ENCODE measurements at places on chromosomes 6 and 20.

- H3K27me3 ChIP-seq = no peaks in the 10 kb centered on the region
- DNase-seq = no peak
- peaks cover 21% of the 10 kb centered on the region for H3K4me1 ChIP-seq
- H3K27ac ChIP-seq = no peak overlapping the region
- H3K4me3 ChIP-seq = no peak overlapping the region
- peaks cover 12% of the 10 kb centered on the region for H3K36me3 ChIP-seq
Measured at GRCh38 chr6:12164508-12164770, 125.7 kb upstream of the EDN1 start.

DNA sequence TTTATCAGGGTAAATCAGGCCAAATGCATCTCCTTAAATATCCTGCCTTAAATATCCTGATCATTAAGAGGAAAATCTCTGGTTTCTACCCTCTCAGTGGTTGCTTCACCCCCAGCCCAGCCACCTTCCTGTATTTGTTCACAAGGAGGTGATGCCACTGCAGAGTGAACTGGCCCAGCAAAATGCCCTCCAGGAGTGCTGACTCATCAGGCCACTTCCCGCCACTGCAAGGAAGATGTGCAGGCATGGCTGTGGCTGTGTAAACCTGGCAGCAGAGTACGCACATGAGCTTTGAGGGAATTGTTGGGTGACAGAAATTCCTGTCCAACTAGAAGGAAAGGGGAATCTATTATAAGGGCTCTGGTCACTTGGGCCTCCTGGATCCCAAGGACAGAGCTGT is 13.8 kb downstream of the NQO2 start:
- H3K4me3 ChIP-seq = no peak overlapping the region
- no peak for DNase-seq
- H3K36me3 ChIP-seq = peaks cover 18% of the 10 kb centered on the region

GRCh38 chr6:140915103-140915502 is 1217.6 kb upstream of the GJE1 start:
- DNase-seq = no peak
- no peaks in the 10 kb centered on the region for H3K4me1 ChIP-seq
- H3K27ac ChIP-seq = no peak overlapping the region
- H3K4me3 ChIP-seq = no peak overlapping the region
- no peaks in the 10 kb centered on the region for H3K27me3 ChIP-seq

GRCh38 chr6:142700671-142701312 is 244.2 kb downstream of the HIVEP2 start:
- H3K4me1 ChIP-seq = no peaks in the 10 kb centered on the region
- H3K36me3 ChIP-seq = no peaks in the 10 kb centered on the region
- no peak overlapping the region for H3K4me3 ChIP-seq
- DNase-seq = no peak
- H3K27ac ChIP-seq = no peak overlapping the region
- no peaks in the 10 kb centered on the region for H3K27me3 ChIP-seq

DNA sequence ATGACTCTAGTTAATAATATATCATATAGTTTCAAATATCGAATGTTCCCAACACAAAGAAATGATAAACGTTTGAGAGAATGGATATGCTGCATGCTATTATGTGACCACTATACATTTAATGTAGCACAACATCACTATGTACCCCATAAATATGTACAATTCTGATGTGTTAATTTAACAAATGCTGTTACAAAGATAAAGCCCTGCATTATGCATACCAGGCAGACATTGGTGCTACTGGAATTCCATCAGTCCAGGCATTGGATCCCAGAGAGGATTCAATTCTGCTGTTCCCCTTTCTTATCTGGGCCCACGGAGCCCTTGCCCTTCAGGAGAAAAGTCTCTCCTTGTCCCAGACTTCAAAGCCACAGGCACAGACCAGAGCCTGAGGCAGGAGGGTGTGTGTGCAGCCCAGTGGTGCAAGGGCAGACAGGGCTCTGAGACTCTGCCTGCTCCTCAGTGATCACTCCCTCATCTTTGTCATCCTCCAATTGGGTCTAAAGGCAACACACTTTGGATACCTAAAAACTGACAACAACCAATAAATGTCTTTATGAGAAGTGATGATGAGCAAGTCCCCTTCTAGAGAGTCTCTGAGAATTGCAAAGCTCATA is 45.2 kb downstream of the PSMG4 start:
- no peak overlapping the region for H3K27ac ChIP-seq
- H3K36me3 ChIP-seq = no peaks in the 10 kb centered on the region
- no peak for DNase-seq
- H3K27me3 ChIP-seq = no peaks in the 10 kb centered on the region

GRCh38 chr6:40395066-40395697 is 192.0 kb downstream of the LRFN2 start:
- H3K36me3 ChIP-seq = no peaks in the 10 kb centered on the region
- no peak overlapping the region for H3K4me3 ChIP-seq
- H3K4me1 ChIP-seq = peaks cover 17% of the 10 kb centered on the region
- no peak for DNase-seq

DNA sequence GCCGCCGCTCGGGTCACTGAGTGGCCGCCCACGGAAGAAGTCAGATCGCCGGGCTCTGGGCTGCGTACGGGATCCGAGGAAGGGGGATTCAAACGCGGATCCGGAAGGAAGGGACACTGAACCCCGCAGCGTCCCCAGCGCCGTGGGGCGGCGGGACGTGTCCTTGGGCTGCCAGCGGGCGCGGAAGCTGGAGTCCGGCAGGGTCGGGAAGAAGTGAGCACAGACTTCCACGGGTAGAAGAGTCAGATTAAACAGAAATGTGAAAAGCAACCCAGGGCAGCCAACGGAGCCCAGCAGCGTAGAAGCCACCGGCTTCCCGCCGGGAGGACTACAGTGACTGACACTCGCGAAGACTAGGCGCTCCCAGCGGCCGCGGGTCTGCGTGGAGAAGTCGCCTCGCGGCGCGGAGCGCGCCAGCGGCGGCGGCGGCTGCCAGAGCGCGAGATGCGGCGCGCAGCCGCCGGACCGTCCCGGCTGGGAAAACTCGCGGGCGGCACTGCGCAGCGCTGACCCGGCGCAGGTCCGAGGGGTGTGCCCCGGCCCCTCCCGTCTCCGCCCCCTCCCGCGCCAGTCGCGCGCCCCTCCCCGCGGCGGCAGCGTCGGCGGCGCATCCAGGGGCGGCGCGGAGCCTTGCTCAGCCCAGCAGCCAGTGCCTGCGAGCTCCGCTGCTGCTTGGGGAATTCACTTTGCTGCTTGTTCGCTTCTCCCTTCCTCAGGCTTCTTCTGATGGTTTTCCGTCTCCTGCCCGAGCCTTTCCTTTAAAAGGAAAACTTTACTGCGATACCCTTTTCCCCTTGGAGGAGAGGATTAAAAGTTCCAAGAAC is at the start of gene SAMD5:
SAMD5 (plus strand) TSS at position 649 of the 824 bp plus-strand sequence. CDS start 239 bp downstream, outside the sequence.
- H3K4me1 ChIP-seq = peaks cover 7% of the 10 kb centered on the region
- H3K27me3 ChIP-seq = peaks cover 11% of the 10 kb centered on the region
- DNase-seq = no peak
- H3K36me3 ChIP-seq = no peaks in the 10 kb centered on the region

DNA sequence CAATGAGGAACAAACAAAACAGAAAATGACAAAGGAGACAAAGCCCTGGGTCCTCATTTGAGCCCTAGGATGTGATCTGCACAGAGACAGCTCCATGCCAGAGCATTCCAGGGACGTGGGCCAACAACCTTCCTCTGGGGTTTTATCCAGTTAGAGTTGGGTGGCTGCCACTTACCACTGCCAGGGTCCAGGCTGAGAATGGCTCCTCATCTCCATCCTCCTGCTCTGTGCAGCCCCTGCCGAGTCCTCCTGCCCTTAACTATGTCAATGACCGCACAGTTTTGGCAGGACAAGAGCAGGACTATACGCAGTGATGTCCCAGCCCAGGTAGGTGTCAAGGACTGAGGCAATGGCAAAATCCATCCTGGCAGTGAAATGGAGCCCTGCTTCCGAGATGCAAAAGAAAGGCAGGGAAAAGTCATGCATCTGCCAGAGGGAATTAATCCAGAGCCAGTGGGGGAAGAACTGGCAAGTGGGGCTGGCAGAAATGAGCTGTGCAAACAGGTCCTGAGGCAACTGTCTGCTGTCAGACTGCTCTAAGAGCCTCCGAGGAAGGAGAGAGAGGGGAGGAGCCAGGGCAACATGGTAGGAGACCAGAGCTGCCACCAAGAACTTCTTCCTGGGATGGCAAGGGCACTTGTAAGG is 449.4 kb downstream of the PTPRT start:
- no peak overlapping the region for H3K4me3 ChIP-seq
- no peaks in the 10 kb centered on the region for H3K4me1 ChIP-seq
- DNase-seq = no peak
- H3K27ac ChIP-seq = no peak overlapping the region

- H3K36me3 ChIP-seq = no peaks in the 10 kb centered on the region
- H3K27ac ChIP-seq = no peak overlapping the region
- peaks cover 5% of the 10 kb centered on the region for H3K4me1 ChIP-seq
- no peaks in the 10 kb centered on the region for H3K27me3 ChIP-seq
- no peak overlapping the region for H3K4me3 ChIP-seq
Measured at GRCh38 chr6:11975353-11975977, 36.6 kb upstream of the HIVEP1 start.

DNA sequence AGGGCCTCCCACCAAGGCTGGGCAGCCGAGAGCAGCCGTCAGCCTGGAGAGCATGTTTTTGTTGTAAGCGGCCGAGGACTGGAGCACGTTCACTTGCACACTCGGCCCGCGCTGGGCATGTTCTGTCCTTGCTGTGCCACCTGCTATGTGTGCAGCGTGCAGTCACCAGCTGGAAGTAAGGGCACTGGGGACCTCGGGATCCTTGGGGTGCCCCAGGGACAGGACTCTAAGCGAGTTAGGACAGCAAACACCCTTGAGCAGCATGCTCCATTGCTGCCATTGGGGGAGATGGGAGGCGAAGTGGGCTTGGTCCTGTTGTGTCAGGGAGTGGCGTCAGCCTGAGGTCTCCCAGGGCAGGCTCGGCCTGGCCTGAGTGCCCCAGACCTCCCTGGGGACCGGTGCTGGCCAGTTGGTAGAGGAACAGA is 18.6 kb downstream of the DYNLT1 start:
- H3K27me3 ChIP-seq = no peaks in the 10 kb centered on the region
- H3K27ac ChIP-seq = no peak overlapping the region
- no peaks in the 10 kb centered on the region for H3K4me1 ChIP-seq
- H3K4me3 ChIP-seq = no peak overlapping the region

DNA sequence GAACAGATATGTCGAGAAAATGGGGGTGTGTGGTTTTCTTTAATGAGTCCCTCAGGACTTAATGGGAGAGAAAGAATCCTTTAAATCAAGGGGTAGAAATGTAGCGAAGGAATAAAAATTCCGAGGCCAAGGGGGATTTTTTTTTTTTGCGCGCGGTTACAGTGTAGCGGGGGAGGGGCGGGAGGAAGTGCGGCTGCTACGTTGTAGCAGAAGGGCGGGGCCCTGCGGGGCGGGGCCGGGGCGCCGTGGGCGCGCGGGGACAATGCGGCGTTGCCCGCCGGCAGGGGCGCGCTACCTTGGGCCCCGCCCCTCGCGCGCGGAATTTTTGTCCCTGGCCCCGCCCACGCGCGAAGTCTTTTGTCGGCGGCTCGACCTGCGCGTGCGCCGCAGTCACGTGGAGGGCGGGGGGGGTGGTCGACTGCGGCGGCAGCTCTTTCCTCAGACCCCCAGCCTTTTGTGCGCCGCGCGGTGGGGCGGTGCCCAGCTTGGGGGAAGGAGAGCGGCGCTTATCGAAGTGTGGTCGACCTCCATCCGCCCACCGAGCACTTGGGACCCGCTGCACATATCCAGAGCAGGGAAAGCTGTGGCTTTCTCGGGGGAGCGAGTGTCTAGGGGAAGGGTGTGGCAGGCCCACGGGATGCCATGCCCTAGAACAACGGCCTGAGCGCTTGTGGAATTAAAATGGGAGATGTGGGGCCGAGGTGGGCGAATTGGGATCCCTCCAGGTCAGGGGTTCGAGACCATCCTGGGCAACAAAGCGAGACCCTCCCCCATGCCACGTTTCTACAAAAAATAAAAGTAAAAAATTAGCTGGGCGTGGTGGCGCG is 1.3 kb downstream of the TUBB start:
- H3K4me3 ChIP-seq = peak overlapping the region; percentile 80
- H3K4me1 ChIP-seq = peaks cover 64% of the 10 kb centered on the region
- peak overlapping the region; percentile 82 for H3K27ac ChIP-seq
- H3K36me3 ChIP-seq = peaks cover 33% of the 10 kb centered on the region
- H3K27me3 ChIP-seq = no peaks in the 10 kb centered on the region

- no peak overlapping the region for H3K27ac ChIP-seq
- H3K27me3 ChIP-seq = no peaks in the 10 kb centered on the region
- DNase-seq = no peak
- H3K4me1 ChIP-seq = no peaks in the 10 kb centered on the region
Measured at GRCh38 chr6:47034421-47034820, 7.7 kb downstream of the ADGRF1 start.

DNA sequence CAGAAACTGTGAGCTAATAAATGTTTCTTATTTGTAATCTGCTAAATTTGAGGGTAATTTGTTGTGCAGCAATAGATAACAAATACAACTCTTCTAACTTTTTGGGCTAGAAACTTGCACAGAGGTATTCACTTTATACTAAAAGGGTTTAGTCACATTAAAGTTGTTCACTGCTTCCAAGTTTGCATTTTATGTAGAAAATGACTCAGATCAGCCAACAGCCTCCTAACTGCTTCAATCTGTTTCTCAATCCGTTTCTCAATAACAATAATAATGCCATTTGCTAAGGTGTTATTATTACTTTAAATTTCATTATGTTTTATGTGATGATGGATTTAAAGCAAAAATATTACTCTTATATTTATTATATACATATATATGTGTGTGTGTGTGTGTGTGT is 213.9 kb downstream of the CENPW start:
- H3K27me3 ChIP-seq = no peaks in the 10 kb centered on the region
- no peaks in the 10 kb centered on the region for H3K4me1 ChIP-seq
- DNase-seq = no peak
- no peak overlapping the region for H3K4me3 ChIP-seq
- H3K27ac ChIP-seq = no peak overlapping the region
